SHP77 treated with DMSO at 0.1 percent for 48 hours (cell line): ENCODE measurements at places on chromosomes 13 and 19.
A peak's percentile ranks its signal among the peaks of the same experiment; 100 is the strongest.

GRCh38 chr19:43430142-43430710, 15.5 kb downstream of the TEX101 start:
- no peak for DNase-seq

DNA sequence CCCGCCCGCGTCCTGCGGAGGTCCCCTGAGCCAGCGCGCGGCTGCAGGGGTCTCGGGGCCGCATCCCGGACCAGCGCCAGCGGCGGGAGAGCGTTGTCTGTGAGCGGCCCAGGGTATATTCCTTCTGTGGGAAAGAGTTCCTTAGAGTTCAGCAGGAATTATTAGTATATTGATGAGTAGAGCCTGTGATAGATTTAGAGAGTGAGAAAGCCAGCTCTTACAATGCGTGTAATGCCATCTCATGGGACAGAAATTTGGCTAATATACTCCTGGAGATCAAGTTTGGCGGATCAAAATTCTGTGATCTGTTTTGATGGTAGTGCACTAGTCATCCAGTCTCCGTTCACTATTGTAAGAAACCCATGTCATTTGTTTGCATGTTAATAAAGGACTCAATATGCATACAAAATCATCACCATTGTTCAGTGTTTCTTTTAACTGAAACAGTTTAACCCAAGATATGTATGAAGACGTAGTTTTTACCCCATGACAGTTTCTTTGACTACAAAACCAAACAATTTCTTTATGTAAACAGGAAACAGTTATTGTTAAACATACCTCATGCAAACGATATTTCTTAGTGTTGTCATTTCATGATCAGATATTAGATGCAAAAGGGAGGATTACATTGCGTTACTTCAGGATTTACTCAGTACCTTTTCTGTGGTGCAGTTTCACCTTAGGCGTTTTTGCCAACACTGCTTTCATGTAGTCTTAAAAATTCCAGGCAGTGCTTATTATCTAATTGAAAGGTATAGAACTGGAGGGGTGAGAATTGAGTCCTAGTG, 9.9 kb downstream of the TNFRSF19 start:
- DNase-seq, result no peak

GRCh38 chr13:31038834-31039552, 106.5 kb downstream of the TEX26 start:
- DNase-seq, result no peak

DNA sequence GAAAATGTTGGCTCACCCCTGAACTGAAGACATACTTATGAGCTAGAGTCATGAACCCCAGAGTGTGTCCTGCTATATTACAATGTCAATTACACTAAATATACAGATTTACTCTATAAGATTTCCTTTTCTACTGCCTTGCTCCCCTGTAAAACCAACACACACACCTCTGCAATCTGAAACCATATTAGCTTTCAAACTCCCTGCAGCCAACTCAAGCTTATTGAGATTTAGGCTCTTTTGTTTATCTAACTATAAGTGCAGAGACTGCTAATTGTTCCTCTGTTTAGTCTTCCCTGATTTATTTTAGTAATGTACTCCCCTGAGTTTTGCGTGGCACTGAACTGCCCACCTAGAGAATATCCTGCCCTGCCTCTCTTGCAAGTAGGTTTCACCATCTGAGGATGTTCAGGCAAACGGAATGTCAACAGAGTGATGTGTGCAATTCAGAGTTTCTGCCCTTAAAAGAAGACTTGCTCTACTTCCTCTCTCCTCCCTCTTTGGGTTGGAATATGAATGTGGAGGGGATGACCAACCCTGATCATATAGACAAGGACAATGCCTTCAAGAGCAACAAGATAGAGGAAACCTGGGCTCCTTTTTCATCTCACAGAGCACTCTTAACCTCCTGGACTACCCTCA, 22.3 kb downstream of the FAM216B start:
- DNase-seq, result no peak

DNA sequence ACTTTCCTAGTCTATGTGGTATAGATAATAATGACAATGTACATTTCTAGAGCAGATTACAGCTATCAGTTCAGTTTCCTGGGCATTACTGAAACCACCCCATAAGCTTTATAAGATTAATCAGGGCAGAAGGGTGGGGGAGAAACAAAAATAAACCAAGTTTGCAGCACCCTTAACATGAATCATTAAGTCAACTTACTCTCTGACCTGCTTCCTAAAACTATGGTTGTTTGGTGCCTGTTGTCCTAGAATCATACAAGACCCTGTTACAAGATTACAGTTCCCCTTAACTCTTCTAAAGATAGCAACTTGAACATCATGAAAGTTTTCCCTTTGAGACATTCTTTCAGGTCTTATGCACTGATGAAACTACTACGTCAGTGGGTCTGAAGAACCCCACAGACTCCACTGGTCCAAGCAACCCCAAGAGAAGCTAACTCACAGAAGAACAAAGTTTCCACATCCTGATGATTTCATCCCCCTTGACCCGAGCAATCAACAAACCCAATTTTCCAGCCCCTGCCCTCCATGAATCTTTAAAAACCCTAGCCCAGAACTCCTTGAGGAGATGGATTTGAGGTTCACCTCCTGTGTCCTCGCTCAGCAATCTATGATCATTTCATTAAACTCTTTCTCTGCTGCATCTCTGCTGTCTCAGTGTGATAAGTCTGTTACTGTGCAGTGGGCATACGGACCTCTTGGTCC, 336.5 kb downstream of the FOXO1 start:
- no peak for DNase-seq

- DNase-seq, result no peak
Measured at GRCh38 chr19:1407528-1408299, at the start of gene DAZAP1. TSS of gene DAZAP1 (plus strand) at chr19:1407586. CDS start at chr19:1407774, 188 bp downstream.

- DNase-seq, result no peak
Measured at GRCh38 chr13:53058065-53058679, 29.6 kb downstream of the OLFM4 start.

DNA sequence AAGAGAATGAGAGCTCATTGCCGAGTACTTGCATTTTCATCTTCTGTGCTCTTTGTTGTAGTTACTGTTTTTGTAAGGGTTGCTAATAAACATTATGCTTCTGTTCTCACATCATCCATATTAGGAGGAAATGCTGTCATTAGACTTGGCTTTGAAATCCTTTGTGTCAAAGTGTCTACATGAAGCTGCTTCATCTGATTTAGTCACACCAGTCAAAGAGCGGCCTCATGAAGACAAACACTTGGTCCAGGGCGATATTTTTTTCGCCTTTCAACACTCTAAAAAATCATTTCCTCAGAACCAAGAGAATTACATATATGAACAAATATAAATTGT, 105.0 kb downstream of the SPRY2 start:
- no peak for DNase-seq

DNA sequence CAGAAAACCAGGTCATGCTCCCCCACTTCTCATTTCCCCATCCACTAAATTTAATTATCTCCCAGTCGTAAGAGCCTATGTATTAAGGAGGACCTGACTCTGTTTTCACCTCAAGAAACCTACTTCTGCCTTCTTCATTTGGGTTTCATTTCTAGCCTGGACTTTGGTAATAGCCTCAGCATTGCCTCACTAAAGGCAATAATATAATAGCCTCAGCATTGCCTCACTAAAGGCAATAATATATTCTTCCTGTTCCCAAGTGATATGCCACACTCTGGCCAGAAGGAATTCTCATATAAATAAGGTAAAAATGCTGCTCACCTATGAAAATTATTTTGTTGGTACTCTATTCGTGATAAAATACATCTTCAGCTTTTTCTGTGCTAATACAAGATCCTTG, 993.9 kb downstream of the EFNB2 start:
- DNase-seq, result no peak

DNA sequence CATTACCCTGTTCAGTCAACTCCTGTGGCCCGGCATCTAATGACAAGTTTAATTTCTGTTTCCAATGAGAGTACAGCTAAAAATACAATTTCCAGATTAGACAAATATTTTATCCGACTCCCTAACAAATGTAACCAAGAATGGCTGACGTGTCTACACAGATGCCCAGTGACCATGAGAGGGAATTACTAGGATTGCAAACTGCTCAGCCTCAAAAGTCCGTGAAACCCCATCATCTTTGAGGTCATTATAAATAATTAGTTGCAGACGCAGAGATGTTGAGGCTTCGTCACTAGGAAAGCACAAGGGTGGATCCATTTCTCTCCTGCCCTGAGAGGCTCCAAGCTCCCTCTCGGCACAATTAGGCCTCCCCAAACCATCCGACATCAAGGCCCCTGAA, 104.1 kb upstream of the ZNF507 start:
- no peak for DNase-seq

- DNase-seq, result no peak
Measured at GRCh38 chr19:36547001-36547732, 19.1 kb upstream of the ZNF260 start.

- DNase-seq, result no peak
Measured at GRCh38 chr13:95858286-95859075, 181.5 kb downstream of the DNAJC3 start.

DNA sequence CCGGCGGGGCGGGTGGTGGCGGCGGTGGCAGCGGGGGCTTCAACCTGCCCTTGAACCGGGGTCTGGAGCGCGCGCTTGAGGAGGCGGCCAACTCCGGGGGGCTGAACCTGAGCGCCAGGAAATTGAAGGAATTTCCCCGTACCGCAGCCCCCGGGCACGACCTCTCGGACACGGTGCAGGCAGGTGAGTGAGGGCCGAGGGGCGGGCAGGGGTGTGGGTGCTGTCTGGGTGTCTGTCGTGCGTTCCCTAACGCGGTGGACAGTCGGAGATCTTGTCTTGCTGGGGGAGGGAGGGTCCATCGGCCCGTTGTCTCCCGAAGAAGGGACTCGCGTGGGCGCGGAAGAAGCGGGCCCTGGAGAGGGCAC, 533 bp downstream of the LRCH1 start:
- no peak for DNase-seq

DNA sequence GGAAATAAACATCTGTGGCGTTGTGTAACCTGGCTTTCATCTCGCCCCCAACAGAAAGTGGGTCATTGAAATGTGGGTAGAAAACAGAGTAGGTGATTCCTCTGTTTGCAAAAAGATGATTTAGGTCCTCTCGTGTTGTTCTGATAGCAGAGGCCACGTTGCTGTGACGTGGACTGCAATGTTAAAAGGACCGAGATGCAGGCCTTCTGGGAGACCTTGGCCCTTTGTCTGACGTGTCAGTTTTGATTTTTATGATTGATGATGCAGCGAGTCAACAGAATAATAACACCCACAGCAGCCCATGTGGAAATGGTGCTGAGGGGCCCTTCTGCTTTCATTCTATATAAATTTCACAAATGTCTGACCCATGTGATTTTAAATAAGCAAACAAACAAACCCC, 68.9 kb downstream of the FGF9 start:
- peak; percentile 25 for DNase-seq
